Stimulated activated CD4-positive, alpha-beta T cell treated with anti-CD3 and anti-CD28 coated beads, Interleukin-4, amount 100 ng/mL, for 48 hours (primary cell): ENCODE measurements at places on chromosomes 5 and 9.
A peak's percentile ranks its signal among the peaks of the same experiment; 100 is the strongest.

- DNase-seq: no peak
These were observed 169.5 kb upstream of the IER5L start for GRCh38 chr9:129347316-129348120.

DNA sequence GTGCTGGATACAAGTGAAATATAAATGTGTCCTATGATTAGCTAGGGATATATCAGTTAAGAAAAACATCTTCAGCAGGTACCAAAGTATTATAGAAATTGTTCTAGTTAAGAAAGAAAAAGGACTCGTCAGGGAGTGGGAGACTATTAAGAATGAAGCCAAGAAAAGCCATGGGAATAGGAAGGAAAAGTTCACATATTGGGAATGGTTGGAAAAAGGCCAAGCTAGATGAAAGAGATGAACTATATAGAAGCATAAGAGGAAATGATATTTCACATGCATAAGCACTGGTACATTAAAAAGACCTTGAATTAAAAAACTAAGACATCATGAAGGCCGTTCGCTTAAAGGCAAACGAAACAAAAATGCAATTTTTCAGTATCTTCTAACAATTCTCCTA is 237.7 kb downstream of the ADAMTS6 start:
- no peak for DNase-seq

- DNase-seq: no peak
These were observed at the start of gene GDA for GRCh38 chr9:72149231-72149975. TSS of gene GDA (plus strand) at chr9:72149440. CDS start at chr9:72149560, 120 bp downstream.

GRCh38 chr9:137221506-137222111 is 431 bp downstream of the RNF208 start:
- DNase-seq: no peak

GRCh38 chr9:37507566-37508134 is 21.9 kb downstream of the POLR1E start:
- no peak for DNase-seq

DNA sequence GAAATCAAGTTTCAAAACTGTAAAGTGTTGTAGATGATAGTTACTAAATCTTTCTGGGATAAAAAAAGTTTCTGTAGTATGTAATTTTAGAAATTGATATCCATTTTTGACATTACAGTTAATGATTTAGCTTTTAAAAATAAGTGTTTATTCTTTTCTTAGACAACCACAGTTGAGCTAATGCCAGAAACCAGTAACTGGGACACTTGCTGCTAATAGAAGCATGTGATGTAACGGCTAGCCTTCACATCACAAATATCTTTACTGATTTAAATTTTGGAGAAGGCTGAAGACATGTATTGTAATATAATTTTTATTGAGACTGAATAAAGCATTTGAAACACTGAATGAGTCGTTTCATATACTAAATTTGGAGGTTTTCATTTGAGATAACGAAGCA is 18.8 kb downstream of the CSNK1G3 start:
- DNase-seq: no peak

GRCh38 chr9:126128494-126129142 is 198.0 kb upstream of the MVB12B start:
- DNase-seq: no peak

DNA sequence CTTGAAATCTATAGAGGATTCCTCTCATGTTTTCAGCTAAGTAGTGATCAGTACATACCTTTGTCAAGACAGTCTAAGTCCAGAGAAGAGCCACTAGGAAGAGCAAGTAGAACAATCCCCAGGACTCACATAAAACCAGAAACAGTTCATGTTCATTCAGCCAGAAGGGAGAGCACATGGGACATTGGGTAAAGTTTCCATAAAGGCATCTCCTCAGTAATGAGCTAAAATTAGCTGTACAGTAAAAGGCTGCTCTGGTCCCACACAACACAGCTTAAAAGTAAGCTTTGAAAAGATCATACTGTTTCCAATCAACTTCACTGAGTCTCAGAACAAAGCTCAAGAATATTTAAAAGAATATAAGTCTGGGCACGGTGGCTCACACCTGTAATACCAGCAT is 32.4 kb downstream of the HOMER1 start:
- no peak for DNase-seq

DNA sequence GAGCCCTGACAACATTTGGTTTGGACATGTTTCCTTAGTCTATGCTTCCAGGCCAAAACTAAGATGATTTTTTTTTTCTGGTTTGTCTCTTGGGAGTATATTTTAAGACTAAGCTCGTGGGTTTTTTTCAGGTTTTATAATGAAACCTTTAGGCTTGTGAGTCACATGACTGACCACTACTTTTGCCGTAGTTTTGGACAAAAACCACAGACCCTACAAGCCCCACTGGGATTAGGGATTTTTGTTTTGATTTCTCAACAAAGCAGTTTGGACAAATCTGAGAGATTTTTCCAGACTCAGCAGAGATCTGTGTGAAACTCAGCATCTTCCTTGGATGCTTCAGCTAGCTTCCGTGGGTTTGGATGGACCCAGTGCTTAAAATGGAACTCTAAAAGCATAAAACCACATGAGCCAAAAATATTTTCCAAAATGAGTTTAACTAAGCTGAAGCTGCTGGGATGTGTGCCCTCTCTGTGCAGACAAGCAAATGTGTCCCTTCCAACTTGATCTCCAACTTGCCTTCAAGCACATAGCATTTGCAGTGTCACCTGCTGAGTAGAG is 70.3 kb upstream of the SMIM15 start:
- no peak for DNase-seq

DNA sequence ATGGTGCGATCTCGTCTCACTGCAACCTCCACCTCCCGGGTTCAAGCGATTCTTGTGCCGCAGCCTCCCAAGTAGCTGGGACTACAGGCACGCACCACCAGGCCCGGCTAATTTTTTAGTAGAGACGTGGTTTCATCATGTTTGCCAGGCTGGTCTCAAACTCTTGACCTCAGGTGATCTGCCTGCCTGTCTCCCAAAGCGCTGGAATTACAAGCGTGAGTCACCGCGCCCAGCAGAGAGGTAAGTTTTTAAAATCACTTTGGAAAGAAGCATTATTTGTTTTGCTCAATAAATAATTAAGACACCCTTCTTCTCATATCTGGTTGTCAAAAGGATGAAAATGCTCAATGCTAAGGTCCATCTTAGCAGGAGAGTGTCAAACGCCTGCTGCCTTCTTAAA is 48.5 kb upstream of the STXBP1 start:
- no peak for DNase-seq

- no peak for DNase-seq
These were observed 14.9 kb downstream of the GAPT start for GRCh38 chr5:58505971-58506640.

DNA sequence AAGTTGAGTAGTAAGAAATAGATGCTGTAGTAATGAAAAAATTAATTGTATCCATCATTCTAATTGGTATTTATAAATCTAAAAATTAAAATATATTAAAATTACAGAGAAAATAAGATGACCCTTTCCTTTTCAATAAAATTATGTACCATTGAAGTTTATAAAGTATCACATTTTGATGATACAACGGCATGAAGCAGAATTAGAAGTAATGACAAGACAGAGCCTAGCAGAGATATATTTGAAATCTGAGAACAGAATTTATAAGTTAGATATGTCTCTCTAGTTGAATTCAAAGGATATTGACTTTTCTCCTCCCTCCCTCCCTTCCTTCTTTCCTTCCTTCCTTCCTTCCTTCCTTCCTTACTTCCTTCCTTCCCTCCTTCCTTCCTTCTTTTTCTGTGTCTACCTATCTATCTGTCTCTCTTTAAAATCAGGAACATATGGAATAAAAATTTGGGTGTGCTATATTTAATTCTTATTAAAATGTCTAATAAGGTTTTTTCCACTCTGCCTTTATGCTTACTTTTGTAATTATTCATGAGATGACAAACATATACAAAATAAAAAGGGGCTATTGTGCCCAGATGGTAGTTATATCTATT is 258.5 kb upstream of the CD180 start:
- no peak for DNase-seq

DNA sequence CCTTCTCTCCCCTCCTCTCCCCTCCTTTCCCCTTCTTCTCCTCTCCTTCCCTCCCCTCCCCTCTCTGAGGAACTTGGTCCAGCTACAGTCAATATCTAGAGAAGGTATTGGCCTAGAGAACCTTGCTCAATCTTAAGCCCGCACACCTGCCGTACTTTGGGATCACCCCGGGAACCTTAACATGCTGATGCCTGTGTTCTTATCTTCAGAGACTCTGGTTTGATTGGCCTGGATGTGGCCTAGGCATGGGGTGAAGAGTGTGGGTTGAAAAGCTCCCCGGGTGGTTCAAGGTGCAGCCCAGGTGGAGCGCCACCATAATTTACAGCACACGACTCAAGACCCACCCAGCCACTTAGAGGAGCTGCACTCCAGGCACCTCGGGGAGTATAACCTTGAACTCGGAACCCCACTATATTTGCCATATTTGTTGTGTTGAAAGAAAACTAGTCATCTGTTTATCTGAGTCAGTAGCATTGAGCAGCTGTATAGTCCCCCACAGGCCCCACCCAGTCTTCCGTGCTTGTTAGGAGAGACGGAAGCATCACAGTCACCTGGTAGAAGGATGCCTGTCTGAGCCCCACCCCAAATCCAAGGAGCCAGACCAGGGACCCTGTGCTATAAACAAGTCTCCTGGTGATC is 14.4 kb upstream of the PHF19 start:
- DNase-seq: no peak

GRCh38 chr5:91397791-91398190 is 14.7 kb upstream of the ARRDC3 start:
- no peak for DNase-seq

GRCh38 chr5:136984772-136985446 is 514.2 kb downstream of the SPOCK1 start:
- DNase-seq: no peak

DNA sequence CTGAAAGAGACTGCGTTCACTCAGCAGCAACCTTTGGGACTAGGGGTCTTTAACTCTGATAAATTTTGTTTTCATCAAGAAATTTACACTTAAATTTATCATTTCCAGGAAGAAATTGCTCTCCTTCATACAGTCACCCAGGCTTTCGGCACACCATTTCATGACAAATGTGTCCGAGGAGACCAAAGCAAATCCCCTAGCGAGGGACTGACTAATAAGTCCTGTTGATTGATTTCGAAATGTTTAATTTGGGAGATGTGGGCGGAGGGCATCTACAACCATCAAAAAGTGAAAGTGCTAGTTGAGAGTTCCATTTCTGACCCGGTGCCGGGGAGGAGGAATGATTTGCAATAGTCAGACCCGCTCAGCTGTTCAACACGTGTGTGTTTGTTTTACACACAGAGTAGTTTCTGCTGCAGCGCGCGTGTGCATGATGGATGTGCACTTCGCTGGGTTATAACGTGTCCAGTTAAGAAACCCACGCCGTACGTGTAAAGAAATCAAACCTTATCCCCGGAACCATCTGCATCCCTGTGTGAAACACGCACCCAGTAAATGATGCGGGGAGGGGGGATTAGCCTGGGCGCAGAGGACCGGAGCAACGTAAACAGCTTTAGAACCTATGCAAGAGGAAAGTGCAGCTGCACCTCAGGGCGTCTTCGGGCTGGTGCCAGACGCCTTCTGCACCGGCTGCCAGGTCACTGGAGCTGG is 845 bp upstream of the NR4A3 start:
- DNase-seq: peak; percentile 43

- DNase-seq: peak; percentile 29
These were observed 152.1 kb downstream of the FSTL4 start for GRCh38 chr5:133460172-133460758.

DNA sequence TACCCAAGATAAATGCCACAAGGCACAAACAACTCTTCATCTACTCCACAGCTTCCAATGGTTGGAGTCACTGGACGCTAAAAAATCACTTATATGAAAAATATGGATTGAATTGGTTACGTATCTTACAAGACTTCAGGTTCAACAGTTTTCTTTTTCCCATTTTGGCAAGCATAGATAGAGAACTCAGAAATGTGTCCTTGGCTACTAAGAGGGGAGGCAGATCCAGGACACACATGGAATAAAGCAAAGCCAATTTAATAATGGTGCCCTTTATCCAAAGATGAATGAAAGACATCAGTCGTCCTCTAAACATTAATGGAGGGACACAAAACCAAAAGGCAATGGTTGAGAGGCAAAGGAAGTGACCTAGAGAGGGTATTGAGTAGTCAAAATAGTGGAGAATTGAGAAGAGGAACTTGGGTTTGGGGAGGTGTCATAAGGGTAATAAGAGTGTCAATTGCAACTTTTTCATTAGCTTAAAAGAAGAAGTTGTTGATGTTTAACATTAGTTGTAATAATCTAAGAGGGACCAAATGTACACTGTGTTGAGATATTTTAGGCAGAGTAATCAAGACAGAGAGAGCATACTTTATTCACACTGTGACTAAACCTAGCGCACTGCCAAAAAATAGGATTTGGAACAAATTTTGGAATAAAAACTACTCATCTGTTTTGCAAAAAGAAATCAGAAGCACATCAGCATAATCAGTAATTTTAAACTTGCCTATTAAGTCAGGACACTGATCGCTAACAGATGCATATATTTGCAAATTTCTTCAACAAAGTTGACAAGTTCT is 308.2 kb downstream of the ARL15 start:
- DNase-seq: no peak

DNA sequence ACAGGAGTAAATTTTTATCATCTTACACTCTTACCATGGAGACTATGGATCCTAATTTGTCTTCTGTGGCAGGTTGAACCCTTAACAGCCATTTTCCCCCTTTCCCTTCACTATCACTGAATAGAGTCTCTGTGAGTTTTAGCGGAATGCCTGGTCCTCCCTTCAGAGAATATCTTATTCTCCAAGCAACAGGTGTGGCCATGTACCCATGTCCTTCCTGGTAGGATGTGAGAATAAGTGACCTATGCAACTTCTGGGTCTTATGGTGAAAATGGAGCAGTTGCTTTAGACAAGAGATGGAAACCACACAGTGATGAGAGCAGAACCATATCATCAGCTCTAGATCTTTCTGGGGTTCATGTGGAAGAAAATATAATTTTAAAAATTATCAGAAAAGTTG is 312.6 kb downstream of the MCTP1 start:
- no peak for DNase-seq

DNA sequence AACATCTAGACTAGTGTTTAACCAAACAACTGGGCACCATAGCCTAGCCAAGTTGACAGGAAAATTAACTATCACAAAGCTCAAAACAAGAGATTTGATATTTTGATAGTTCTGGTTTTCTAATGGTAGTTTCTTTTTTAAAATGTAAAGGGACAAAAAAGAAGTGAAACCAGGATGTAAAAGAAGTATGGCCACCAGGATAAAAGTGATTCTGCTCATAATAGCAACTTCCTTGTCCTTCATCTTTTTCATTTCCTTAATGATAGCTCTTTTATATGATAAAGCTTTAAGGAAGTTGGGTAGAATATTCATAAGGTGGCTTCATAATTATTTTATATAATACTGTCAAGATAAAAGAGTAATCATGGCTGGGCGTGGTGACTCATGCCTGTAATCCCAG is 139.1 kb downstream of the BASP1 start:
- DNase-seq: no peak

DNA sequence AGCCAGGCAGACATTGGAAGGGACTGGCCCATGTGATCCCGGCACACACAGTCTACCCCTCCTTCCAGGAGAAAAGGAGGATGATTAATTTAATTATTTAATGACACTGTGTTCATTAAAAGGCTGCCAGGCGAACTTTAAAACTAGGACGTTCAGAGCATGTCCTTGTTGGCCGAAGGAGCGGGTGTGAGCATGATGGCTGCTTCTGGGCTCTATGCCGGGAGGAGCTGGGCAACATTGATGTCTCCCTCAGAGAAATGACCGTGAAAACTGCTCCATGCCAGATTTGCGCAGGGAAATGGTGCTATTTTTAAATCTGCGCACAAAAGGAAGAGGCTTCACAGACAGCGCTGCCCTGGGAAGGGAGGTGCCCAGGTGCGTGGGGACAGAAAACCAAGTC is 284.9 kb upstream of the IRX4 start:
- no peak for DNase-seq

- DNase-seq: no peak
These were observed 1.4 kb upstream of the ANKRD33B start for GRCh38 chr5:10562201-10563109.
